ENCODE measurements at places on chromosomes 1 and 21.

- DNase-seq: no peak
These were observed 9.8 kb upstream of the EGLN1 start for GRCh38 chr1:231431665-231432415.

DNA sequence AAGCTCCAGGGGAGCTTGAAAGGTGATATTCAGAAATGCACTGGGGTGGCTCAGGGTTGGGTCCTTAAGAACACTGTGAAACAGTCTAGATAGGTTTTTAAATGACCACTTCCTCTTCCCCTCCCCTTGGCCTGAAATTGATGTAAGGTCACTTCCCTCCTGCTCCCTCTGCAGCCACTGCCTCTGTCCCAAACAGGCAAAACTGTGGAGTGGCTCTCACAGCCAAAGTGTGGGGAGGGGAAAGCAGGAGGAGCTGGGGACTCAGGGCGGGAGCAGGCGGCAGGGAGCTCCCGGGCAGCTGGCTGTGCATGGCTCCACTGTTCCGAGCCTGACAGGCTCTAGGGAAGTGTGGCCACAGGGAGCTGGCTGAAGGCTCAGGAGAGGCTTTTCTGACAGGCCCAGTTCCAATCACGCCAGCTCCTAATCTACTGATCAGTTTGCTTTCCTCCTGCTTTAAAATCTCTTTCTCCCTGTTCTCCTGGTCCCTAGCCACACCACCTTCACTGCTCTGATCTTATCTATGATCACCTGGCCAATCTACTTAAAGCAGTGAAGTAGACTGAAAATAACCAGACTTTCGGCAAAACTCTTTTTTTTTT lies 5.1 kb upstream of the CSRP1 start:
- DNase-seq: no peak

- no peak for DNase-seq
These were observed 67.0 kb downstream of the XCL2 start for GRCh38 chr1:168476588-168477385.

DNA sequence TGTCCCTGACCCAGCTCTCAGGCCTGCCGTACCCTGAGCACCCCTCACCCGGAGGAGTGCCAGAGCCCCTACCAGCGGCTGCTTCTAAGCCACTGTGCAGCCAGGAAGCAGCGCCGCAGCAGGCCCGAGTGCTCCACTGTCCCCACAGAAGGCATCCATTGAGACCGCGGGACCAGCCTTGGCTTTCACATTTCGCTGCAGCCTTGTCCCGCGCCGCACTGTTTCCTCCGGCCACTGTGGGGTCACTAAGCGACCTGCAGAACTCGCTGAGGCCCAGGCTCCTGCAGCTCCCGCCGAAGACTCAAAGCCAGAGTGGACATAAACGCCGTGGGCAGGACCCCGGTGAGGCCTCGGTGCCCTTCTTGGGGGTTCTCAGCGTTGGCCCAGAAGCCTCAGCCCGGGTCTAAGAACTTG lies 3.0 kb downstream of the ALX3 start:
- no peak for DNase-seq

GRCh38 chr1:41383094-41383852 lies 22.0 kb downstream of the FOXO6 start:
- DNase-seq: peak; percentile 54

GRCh38 chr1:97334454-97334853 lies 586.4 kb downstream of the DPYD start:
- DNase-seq: peak; percentile 78

DNA sequence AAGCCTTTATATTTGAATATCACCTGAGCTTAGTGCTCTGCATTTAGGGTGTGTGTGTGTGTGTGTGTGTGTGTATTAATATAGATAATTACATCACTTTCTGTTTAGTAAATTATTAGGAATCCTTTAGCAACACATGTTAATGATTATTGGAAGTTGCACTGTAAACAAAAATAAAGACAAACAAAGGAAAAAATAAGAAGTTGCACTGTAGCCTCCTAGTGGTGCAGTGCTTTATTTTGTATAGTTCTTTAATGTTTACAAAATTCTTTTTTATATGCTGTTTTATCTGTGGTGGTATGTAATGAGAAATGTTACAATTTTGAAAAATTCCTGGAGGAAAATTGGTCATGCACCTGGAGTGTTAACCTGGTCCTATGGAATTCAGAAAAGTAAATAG lies 69.2 kb downstream of the UBE4B start:
- peak; percentile 6 for DNase-seq

DNA sequence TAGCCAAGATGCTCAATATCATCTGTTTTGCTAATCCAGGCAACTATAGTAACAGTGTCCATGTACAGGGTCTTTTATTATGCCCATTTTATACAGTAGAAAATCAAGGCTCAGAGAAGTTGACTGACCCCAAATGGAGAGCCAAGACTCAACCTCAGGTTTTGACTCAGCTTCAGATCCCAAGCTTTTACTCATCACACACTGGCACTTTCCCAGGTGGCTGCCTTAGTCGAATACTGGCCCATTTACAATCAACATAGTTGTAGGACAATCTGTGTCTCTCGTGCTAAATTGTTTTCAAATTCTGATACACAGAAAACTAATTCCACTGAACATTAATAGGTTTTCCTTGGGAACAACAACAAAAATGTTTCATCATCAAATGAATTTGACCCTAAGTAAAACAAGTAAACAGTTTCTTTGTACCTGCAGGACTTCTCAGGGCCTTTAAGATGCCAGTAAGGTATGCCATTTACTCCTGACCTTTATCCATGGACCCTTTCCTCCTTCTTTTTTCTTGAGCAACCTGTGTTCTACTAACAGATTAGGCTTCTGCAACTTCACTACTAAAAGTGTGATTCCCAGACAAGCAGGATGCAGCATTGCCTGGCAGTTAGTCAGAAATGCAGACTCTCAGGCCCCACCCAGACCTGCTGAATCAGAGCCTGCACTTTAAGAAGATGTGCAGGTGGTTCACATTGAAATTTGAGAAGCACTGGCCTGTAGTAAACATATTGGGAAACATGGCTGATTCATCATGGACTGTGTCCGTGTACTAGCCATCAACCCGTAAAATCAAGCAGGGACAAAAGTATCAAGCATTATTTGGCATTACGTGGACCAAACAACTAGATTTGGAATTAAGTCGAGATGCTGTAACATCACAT lies 128.8 kb downstream of the RRAGC start:
- DNase-seq: peak; percentile 79

DNA sequence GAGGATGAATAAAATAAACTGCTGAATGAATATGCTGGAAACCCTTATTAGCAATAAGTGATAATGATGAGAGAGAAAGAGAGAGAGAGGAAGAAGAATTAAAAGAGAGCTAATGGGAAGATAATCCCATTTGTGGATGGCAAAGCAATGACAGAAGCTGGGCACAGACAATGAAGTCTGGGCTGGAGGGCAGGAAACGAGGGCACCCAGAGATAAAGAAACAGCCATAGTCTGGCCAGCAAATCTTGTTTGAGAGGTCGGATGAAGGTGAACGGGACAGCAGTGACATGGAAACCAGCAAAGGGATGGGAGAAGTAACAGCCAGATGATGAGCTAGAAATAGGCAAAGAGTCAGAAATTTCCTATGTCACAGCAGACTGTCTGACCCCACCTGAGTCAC lies 155.9 kb downstream of the ASTN1 start:
- no peak for DNase-seq

DNA sequence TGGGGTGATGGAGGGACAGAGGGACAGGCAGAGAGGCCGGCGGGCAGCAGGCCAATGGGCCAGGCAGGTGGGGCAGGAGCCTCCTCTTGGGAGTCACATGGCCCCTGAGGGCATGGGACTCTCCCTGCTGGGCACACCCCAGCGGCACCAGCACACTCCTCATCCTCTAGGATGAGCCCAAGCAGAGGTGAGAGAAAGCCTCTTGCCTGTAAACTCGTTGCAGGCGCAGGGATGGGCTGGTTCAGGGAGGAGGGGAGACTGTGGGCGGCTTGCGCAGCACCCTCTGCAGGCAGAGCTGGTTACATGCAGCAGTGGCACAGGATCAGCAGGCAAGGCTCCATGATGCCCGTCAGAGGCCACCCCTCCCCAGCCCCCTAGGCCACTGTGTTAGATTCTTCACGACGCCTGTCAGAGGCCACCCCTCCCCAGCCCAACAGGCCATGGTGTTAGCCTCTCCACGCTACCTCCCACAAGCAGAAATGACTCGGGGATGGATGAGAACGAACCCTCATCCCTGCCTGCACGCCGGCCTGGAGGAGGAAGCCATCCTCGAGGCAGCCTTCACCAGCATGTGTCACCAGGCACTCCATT lies 209.7 kb upstream of the VAMP3 start:
- peak; percentile 7 for DNase-seq

DNA sequence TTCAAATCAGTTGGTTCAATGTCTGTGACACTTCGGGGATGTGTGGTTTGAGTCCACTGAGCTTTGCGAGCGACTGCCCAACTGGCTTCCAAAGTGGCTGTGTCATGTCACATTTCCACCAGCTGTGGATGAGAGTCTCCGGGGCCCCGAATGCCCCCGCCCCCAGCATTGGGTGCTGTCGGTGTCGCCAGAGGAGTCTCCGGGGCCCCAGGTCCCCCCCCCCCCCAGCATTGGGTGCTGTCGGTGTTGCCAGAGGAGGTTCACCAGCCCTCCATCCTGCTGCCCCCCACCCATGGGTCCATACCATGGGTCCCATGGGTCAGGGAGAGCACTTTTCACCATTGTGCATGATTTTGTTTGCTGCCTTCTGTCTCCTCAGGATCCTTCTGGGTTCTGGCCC lies 9.0 kb upstream of the SMYD3 start:
- DNase-seq: no peak

DNA sequence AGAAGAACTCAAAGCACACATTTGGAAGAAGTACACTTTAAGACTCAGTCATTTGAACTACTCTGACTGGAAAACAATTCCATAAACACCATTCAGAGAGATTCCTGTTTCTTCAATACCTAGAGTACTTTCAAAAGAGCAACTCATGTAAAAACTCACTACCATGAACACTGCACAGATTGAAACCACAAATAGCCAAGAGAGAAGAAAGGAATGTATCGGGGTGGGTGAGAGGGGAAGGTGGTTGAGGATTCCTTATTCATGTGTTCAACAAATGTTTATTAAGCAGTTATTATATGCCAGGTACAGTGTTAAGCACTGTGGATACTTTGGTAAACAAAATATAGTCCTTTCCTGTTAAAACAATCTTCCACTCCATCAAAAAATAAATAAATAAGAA lies 64.7 kb downstream of the NRIP1 start:
- peak; percentile 52 for DNase-seq

GRCh38 chr1:151199873-151200581 lies 1.7 kb downstream of the PIP5K1A start:
- peak; percentile 89 for DNase-seq
